Activated naive CD4-positive, alpha-beta T cell treated with anti-CD3 and anti-CD28 coated beads, Interleukin-2, amount 50 U/mL, for 16 hours (primary cell): ENCODE measurements at places on chromosomes 3 and 15.

GRCh38 chr3:100030346-100030745, 84.0 kb downstream of the FILIP1L start:
- no peak for DNase-seq

GRCh38 chr15:64067564-64068030, 21.3 kb upstream of the DAPK2 start:
- peak; percentile 64 for DNase-seq

- no peak for DNase-seq
Measured at GRCh38 chr3:3951501-3951900, 152.3 kb downstream of the LRRN1 start.

DNA sequence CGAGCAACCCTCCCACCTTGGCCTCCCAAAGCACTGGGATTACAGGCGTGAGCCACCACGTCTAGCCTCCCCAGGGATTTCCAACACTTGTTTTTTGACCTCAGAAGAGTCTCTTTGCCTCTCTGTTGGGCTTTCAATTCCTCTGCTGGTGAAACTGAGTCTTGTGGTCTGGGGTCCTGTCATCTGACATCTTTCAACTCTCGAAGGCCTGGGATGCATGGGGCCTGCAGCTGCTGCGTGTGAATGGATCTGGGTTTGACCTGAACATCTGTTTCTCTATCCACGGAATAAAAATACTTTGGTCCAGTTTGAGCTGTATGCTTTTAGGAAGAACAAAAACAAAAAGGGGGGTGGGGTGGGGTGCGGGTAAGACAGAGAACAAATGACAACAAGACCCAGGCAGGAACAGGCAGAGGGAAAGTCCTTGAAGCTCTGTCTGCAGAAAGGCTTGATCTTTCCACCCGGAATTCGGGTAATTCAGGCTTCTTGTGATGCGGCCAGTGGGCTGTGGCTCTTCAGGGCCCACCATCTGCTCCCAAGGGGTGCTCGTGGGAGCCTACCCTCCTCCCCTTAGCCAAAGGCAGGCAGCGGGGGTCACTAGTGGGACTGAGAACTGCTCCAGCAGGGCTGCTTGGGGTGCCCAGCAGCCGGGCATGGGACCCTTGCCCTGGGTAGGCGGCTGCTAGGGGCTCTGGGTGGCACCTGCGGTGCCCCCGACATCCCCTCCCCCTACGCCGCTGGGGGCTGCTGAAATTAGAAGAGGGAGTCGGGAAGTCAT, 71.5 kb downstream of the SLC12A8 start:
- DNase-seq = no peak

DNA sequence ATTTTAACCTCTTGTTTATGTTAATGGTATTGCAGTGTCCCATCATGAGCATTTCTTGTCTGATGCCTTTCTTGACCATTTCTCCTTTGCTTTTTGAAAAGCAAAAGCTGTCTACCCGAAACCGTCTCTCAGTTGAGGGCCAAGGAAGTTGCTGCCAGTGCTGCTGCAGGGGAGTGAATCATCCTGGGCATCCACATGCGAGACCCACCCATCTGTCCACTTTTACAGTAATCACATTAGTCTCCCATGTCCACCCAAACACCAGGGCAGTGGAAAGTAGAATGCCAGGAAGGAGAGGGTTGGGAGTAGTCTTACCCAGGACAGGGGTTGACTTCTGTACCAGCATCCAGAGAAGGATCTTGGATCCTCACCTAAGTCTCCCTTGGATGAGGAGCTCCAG, 48.6 kb upstream of the TEX264 start:
- no peak for DNase-seq

- no peak for DNase-seq
Measured at GRCh38 chr15:65836665-65837064, 32.6 kb upstream of the RAB11A start.

DNA sequence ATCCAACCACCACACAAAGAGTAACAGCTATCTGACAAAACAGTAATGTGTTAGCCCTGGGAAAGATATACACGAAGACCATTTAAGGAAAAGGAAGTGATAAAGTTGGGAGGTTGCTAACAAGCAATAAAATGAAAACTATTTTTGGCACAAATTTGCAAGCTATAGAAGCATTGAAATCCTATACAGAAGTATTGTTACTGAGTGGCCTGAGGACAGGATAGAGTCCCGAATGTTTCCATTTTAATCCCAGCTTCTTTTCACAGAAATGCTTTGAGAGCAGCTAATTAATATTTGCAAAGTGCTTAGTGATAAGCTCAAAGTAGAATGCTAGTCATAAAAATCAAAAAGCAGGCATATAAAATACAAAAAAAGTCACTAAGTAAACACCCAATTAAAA, 51.5 kb downstream of the RAD18 start:
- no peak for DNase-seq

GRCh38 chr3:15434756-15435155, 7.4 kb downstream of the EAF1 start:
- no peak for DNase-seq

DNA sequence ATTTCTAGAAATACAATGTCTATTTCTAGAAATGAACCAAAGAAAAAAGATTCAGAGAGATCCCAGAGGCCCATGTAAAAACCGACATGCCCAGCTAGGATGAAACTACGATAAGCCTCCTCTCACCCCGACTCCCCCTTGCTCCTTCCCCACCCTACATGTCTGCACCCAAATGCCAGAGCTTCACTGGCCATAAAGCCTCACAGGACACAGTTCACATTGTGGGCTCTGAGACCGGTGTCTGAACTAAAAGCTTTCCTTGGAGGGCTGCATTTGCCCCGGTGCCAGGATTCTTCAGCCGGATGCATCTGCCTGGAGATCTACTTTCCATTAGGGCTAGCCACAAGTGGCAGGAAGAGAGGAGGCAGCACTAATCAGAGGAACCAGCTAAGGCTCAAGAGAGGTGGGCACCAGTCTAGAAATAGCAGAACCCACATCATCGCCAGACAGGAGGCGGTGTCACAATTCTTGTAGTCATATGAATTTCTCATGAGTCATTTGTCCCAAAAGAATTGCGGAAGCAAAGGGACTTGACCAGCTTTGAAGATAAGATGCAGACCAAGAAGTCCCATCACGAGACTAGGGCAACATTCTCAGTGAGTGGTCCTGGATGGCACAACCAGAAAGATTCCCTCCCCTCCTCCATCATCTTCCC, 353.6 kb downstream of the NTRK3 start:
- no peak for DNase-seq

DNA sequence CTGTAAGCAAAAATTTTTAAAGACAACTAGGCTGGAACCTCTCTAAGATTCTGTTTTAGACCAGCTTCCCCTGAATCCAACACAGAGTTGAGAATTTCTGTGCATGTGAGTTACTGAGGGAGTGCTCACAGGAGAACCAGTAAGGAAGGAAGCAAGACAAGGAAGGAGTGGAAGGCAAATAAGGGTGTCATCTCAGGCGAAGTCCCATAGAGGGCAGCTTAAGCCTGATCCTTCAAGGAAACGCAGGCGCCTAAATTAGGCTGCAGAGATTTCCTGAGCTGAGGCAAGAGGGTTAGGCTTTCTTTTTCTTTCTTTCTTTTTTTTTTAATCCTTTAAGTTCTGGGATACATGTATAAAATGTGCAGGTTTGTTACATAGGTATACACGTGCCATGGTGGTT, 36.2 kb upstream of the COL6A6 start:
- no peak for DNase-seq

DNA sequence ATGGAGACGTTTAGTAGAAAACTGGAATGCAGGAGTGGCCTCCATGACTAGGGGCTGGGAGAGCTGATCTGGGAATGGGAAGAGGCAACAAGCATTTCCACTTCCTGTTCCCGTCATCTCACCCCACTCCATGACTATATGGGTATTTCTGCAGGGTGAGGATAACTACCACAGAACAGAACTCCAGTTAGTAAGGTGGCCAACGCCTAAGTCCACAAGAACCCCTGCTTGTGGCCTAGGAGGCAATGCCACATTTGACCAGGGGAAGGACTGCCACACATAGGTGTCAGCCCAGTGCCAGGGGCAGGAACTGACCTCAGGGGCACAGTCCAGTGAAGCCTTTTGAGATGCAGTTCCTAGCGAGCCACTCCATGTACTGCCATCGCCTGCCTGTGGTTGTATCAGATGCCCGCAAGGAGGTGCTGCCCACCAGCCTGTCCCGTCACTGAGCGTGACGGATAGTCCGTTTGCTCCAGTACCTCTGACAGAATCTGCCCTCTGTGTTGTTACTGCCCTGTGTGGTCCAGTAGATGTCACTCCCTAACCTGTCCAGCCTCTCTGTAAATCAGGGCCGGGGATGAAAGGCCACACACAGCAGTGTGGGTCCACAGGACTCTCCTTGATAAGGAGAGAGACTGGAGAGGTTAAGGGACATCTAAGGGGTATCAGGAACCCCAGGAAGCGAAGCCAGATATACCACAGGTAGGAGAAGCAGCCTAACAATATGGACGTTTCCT, 3.5 kb upstream of the MTFMT start:
- peak; percentile 35 for DNase-seq

GRCh38 chr3:50737906-50738598, 63.3 kb downstream of the DOCK3 start:
- DNase-seq = no peak

GRCh38 chr15:43184407-43185124, 637 bp upstream of the CCNDBP1 start:
- DNase-seq = no peak

GRCh38 chr3:182711261-182711683, 82.0 kb upstream of the ATP11B start:
- no peak for DNase-seq

GRCh38 chr3:123083383-123084124, 16.7 kb downstream of the PDIA5 start:
- no peak for DNase-seq

- DNase-seq = no peak
Measured at GRCh38 chr15:70154718-70155347, 57.1 kb upstream of the TLE3 start.

DNA sequence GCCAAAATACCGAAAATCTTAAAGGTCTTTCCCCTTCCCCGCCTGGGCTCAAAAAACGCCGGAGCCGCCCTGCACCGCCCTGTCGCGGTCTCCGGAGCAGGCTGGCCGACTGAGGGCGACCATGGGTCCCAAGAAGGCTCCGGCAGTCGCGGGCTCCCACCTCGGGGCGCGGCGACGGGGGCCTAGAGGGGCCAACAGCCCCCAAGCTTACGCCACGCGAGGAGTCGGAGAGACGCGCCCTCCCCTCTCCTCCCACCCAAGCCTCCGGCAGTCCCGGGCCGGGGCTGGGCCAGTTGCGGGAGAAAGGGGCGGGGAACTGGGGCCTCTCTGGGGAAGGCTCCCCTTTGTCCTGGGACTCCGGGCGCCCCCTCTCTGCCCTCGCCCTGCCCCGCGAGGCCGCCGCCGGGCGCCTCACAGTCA, 69.2 kb downstream of the GOLGA8B start:
- no peak for DNase-seq

- no peak for DNase-seq
Measured at GRCh38 chr3:117018655-117019054, 309.1 kb downstream of the TUSC7 start.

DNA sequence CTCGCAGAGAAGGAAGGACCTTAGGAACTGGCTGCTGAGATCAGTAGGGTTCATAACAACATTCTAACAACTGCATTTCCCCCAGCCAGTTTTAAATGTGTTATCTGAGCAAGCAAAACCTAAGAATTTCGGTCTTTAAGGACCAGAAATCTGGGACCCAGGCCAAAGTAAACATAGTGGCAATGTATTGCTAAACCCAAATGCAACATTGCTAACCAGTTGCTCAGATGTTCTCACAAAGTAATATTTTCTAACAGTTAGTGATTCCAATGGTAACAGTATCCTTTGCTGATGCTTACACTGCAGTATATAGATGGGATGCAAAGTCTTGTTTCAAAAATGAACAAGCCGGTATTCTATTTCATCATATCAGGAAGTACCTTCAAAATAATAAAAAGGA, 254.3 kb downstream of the RYR3 start:
- DNase-seq = no peak

- no peak for DNase-seq
Measured at GRCh38 chr3:197224034-197224444, 74.4 kb downstream of the DLG1 start.

GRCh38 chr15:83472151-83472550, 25.0 kb downstream of the SH3GL3 start:
- no peak for DNase-seq

- DNase-seq = no peak
Measured at GRCh38 chr15:75232826-75233503, 25.2 kb upstream of the GOLGA6C start.

DNA sequence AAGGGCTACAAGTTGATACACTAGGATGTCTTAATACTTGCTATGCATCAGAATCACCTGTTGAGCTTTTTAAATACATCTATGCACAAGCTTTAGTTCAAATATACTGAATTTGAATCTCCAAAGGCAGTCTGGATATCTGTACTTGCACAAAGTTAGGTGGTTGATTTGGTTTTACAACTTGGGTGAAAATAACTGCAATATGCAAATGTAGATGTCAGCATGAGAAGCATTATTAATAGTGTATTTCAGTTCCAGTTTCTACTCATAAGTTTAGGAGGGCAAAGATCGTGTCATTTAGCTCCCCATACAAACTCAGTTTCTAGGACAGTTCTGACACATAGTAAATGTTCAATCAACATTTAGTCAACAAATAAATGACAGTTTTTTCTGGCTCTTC, 25.6 kb downstream of the IQCB1 start:
- no peak for DNase-seq
